Gastrocnemius medialis (tissue), 4 donors: ENCODE measurements at places on chromosomes 6 and 20. TPM values are rescaled to one million over a fixed set of nuclear protein-coding genes. Genes with fewer than 3 reads are reported as not detected.

GRCh38 chr6:149249370-149250357, 67.8 kb upstream of the TAB2 start:
- no peaks in the 10 kb centered on the region for H3K4me1 ChIP-seq
- H3K36me3 ChIP-seq = no peaks in the 10 kb centered on the region
- no peak overlapping the region for H3K4me3 ChIP-seq
- no peaks in the 10 kb centered on the region for H3K27me3 ChIP-seq

Gene RFX6
- not detected for total RNA-seq

GRCh38 chr20:54623991-54624569, 148.7 kb downstream of the DOK5 start:
- H3K4me3 ChIP-seq = no peak overlapping the region
- H3K36me3 ChIP-seq = no peaks in the 10 kb centered on the region
- H3K4me1 ChIP-seq = peaks cover 15% of the 10 kb centered on the region

DNA sequence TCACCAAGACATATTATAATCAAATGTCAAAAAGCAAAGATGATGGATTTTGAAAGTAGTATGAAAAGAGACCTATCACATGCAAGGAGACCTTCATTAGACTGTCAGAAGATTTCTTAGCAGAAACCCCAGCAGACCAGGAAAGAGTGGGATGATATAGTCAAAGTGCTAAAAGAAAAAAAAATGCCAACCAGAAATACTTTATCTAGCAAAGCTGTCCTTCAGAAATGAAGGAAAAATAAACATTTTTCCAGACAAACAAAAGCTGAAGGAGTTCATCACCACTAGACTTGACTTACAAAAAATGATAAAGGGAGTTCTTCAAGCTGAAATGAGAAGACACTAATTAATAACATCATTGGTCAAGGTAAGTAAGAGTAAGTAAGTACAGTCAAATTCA, 251.2 kb upstream of the SASH1 start:
- DNase-seq = no peak
- no peak overlapping the region for H3K27ac ChIP-seq
- no peak overlapping the region for H3K4me3 ChIP-seq
- H3K36me3 ChIP-seq = no peaks in the 10 kb centered on the region
- no peaks in the 10 kb centered on the region for H3K4me1 ChIP-seq

Gene SLC12A5
- not detected for total RNA-seq

GRCh38 chr20:54188132-54188849, 14.5 kb upstream of the CYP24A1 start:
- no peaks in the 10 kb centered on the region for H3K36me3 ChIP-seq
- H3K27ac ChIP-seq = no peak overlapping the region
- H3K4me3 ChIP-seq = no peak overlapping the region
- H3K27me3 ChIP-seq = no peaks in the 10 kb centered on the region
- no peak for DNase-seq
- no peaks in the 10 kb centered on the region for H3K4me1 ChIP-seq

GRCh38 chr6:169577974-169578373, 123.9 kb downstream of the WDR27 start:
- H3K36me3 ChIP-seq = no peaks in the 10 kb centered on the region
- H3K27ac ChIP-seq = no peak overlapping the region
- H3K4me3 ChIP-seq = no peak overlapping the region
- no peak for DNase-seq

DNA sequence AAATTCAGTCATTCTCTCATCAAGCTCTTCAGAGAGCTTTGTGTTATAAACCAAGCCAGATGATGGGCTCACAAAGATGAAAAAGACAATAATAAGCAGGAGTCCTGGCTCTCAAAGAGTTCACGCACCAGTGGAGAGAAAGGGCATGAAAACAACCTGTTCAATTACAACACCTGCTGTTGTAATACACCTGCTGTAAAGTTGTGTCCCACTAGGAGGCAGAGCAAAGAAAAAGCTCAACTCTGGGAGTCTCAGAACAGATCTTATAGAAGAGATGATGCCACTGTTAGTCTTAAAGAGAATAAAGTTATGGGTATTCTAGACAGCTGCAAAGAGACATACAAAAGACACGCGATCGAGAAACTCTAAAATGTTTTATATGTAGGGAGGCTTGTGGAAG, 100.6 kb downstream of the DCDC2 start:
- H3K27ac ChIP-seq = no peak overlapping the region
- no peaks in the 10 kb centered on the region for H3K27me3 ChIP-seq
- no peaks in the 10 kb centered on the region for H3K36me3 ChIP-seq

DNA sequence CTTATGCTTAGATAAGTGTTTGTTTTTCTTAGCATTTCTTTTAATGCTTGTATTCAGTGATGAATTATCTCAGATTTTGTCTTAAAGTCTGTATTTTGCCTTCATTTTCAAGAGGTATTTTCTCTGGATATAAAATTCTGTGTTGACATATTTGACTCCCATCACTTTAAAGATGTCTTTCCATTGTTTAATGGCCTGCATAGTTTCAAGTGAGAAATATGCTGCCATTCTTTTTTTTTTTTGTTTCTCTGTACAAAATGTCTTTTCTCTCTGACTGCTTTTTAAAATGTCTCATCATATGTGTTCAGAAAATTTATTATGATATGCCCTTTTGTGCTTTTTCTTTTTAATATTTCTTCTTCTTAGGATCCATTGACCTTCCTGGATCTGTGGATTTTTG, 578.0 kb upstream of the NOX3 start:
- DNase-seq = no peak
- no peaks in the 10 kb centered on the region for H3K36me3 ChIP-seq
- H3K27ac ChIP-seq = no peak overlapping the region
- no peaks in the 10 kb centered on the region for H3K4me1 ChIP-seq

- H3K4me1 ChIP-seq = peaks cover 7% of the 10 kb centered on the region
- H3K27me3 ChIP-seq = no peaks in the 10 kb centered on the region
- no peak for DNase-seq
- H3K4me3 ChIP-seq = no peak overlapping the region
These were observed 78.8 kb upstream of the RALY start for GRCh38 chr20:33914919-33915318.

GRCh38 chr6:116254297-116255056, 602 bp upstream of the TSPYL4 start:
- H3K4me1 ChIP-seq = peaks cover 30% of the 10 kb centered on the region
- no peaks in the 10 kb centered on the region for H3K36me3 ChIP-seq
- H3K27me3 ChIP-seq = no peaks in the 10 kb centered on the region
- DNase-seq = no peak
- peak overlapping the region; percentile 85 for H3K4me3 ChIP-seq

- peaks cover 14% of the 10 kb centered on the region for H3K36me3 ChIP-seq
- H3K27ac ChIP-seq = no peak overlapping the region
- H3K27me3 ChIP-seq = no peaks in the 10 kb centered on the region
- no peak for DNase-seq
- H3K4me1 ChIP-seq = no peaks in the 10 kb centered on the region
These were observed 24.0 kb downstream of the AAR2 start for GRCh38 chr20:36260316-36260715.

- no peaks in the 10 kb centered on the region for H3K36me3 ChIP-seq
- H3K4me1 ChIP-seq = peaks cover 33% of the 10 kb centered on the region
- H3K4me3 ChIP-seq = no peak overlapping the region
- peak; percentile 73 for DNase-seq
- H3K27me3 ChIP-seq = no peaks in the 10 kb centered on the region
These were observed 176.2 kb downstream of the KIF16B start for GRCh38 chr20:16397086-16397485.

DNA sequence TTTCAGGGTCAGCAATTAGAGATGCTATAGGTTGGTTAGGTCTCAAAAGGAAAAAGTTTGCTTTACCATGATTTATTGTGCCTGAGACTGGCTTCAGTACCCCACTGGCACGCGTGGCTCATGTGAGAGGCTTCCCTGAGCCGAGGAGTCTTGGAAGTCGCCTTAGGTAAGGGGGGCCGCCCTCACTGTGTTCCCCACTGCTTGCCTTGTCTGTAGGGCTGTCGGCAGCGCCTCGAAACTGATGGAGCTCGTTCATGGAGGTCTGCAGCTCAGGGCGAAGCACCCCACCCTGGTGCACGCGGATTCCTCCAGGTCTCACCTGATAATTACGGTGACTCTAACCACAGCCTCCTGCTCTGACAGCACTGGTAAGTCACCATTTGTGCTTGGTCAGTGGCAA, 39.2 kb downstream of the FRMD1 start:
- DNase-seq = no peak
- H3K27ac ChIP-seq = no peak overlapping the region
- peaks cover 7% of the 10 kb centered on the region for H3K4me1 ChIP-seq

- no peaks in the 10 kb centered on the region for H3K36me3 ChIP-seq
- no peaks in the 10 kb centered on the region for H3K4me1 ChIP-seq
- no peak for DNase-seq
These were observed 91.0 kb upstream of the RIPOR2 start for GRCh38 chr6:25026723-25027122.

DNA sequence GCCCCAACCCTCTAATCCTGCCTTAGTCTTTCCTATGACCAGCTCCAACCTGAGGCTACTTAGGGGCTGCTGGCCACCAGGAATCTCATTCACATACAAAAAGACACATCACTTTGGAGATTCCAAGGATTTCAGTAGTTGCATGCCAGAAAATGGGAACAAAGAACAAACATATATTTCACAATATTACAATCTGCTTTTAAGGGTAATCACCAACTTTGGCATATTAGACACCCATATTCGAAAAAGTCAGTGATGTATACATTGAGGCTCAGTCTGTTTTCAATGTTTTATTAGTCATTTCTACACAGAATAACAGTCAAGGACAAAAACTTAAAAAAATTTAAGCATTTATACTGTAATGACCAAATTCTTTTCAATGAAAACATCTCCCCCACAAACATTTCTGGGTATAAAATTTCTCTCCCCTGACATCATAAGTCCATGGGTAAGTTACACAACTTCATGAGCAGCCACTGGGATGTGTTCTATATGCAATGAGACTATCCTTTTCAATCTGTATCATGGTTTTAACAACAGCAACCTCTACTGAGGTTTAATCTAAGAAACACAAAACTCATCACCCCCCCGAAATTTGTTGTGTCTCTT, 103.5 kb downstream of the MAP7 start:
- H3K27me3 ChIP-seq = no peaks in the 10 kb centered on the region

DNA sequence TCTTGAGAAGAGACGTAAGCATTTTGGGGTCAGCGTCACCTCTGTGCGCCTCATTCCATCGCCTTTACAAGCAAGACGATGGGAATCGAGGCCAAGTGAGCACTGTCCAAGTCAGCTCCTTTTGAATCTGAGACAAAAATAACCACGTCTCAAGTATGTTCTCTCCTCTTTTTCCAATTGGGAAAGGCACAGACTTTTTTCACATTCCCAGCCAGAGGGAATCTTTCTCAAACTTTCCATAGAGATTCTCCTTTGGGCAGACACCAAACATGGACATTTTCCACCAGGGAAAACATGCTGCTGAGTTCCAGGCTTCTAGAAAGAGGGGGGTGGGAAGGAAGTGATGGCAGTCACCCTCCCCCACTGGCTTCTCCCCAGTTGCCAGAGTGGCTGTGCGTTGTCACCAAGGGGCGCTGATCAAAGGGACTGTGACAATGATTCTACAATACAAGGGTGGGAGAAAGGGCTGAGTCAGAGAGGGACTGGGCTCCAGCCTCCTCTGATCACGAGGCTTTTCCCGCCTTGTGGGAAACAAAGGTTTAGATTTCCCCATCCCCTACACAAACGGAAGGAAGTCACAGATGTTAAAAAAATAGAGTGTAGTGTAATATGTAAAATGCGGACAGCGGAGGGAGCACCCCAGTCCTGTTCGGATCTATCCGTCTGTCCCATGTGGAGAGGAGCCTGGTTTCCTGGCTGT, 281.9 kb upstream of the RNF24 start:
- DNase-seq = no peak
- H3K4me1 ChIP-seq = no peaks in the 10 kb centered on the region
- H3K36me3 ChIP-seq = no peaks in the 10 kb centered on the region
- H3K27ac ChIP-seq = peak overlapping the region; percentile 63
- H3K27me3 ChIP-seq = no peaks in the 10 kb centered on the region
